ENCODE measurements at places on chromosomes 1 and 21. TPM values are rescaled to one million over a fixed set of nuclear protein-coding genes. Genes with fewer than 3 reads are reported as not detected.

DAB1 gene
- total RNA-seq, result not detected

SCAF4 gene
- 101 TPM for total RNA-seq

HCRTR1 gene
- total RNA-seq, result not detected

MFAP2 gene
- not detected for total RNA-seq

RGS8 gene
- total RNA-seq, result not detected

LPAR3 gene
- total RNA-seq, result not detected

AVPR1B gene
- not detected for total RNA-seq

TDRD5 gene
- not detected for total RNA-seq

AJAP1 gene
- total RNA-seq, result not detected

DNA sequence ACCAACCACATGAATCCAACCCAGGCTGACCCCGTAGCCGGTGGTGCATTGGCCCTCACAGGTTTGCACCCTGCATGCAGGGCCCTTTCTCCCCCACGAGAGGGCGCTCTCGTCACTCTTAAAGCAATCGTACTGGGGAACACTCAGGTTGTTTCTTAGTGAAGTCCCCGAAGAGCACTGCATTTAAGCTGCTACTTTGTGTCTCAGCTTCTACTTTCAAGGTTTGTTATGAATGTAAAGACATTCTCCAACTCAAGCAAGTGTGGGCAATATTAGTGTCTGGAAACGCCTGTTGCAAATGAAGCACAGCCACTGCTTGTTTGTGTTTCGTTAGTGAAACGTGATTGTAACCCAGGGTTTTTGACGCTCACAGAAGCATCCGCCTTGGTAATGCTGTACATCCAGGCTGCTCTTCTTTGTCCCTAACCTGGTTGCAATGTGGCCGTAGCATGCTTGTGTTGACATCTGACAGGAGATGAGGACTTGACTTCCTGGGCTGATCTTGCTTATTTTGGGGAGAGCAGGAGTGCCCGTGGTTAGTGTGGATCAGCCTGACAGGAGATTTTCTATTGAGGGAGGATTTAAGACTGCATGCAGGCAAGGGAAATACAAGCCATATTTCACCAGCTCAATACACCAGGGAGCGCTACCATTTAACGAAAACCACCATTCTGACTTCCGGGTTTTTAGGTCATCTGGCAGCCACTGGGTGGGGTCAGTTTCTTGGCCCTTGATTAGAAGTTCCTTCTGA lies 79.8 kb downstream of the ST6GALNAC3 start:
- peak; percentile 85 for DNase-seq

DNA sequence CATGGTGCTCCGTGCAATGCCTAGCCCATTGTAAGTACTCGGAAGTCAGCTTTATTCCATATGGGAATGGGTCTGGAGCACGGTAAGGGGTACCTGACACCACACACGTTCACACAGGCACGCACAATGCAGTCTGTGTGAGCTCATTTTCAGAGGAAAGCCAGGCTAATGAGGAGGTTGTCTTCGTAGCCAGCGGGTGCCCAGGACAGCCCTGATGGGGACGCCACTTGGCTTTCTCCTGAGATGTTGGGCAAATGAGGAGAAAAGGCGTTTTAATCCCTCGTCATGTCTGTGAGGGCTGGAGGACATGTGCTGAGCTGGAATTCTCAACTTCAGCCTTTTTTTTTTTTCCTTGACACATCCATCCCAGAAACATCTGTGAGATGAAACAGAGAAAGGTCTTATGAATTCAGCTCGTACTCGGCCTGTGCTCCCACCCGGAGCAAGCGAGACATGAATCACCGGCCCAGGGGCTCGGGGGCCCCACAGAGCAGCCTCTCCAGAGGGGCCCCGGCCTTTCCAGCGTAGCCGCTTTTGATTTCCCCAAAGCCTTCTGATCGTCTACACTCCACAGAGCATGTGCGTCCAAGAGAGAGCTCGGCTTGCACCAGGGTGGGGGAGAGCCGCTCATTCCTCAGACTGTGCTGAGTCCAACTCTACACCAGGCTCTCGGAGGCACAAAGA lies 125.1 kb downstream of the EPHB2 start:
- DNase-seq, result no peak

- no peak for DNase-seq
Measured at GRCh38 chr1:75710832-75711231, 13.7 kb upstream of the ACADM start.

DNA sequence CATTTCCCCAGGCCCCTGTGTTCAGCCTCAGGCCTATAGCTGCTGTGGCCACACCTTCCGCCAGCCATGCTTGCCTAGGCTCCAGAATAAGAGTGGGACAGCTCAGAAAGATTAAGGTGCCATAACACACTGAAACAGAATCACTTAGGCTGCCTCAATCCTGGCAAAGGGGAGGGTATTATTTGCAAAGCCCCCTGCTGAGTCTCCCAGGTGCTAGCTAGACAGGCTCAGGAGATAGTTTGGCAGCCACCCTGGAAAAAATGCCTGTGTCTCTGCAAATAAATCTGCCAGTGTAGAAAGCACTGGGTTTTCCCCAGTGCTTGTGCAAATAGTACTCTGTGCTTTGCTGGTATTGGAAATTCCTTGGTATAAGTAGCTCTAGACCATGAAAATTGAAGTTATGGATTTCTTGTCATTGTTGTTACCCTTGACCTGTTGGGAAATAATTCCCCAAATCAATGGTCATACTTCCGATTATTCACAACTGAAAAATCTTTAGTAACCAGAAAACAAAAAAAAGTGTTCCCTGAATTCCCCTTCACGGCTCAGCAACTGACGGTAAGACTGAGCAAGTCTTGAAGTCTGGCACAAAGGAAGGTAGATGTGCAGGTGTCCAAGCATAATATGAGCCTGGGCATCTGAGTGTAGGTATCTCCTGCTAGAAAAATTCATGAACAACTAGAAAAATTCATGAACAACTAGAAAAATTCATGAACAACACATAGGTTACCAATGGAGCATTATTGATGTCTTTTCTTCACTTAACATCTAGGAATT lies 56.9 kb downstream of the PROX1 start:
- DNase-seq, result no peak

- DNase-seq, result no peak
Measured at GRCh38 chr1:230761443-230762167, 14.4 kb downstream of the CAPN9 start.

GRCh38 chr1:43067977-43068751 lies 103.9 kb downstream of the EBNA1BP2 start:
- peak; percentile 39 for DNase-seq

GRCh38 chr1:182643699-182644098 lies 39.5 kb upstream of the RGS16 start:
- no peak for DNase-seq

- DNase-seq, result no peak
Measured at GRCh38 chr1:64757213-64757612, 12.3 kb downstream of the RAVER2 start.

DNA sequence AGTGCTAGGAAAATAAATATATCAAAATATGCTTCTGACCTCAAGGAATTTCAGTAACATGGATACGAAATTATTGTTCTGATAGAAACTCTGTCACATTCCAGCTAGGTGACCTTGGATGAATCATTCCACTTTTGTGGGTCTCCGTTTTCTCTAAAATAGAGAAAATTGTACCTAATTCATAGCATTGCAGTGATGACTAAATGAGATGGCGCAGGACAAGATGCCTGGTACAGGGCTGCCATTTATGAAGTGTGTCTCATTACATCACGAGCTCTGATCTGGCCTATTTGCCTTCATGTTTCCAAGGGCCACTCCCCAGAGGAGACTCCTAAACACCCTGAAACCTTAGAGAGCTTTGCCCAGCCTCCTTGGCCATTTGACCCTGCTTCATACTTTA lies 480.0 kb upstream of the USP24 start:
- DNase-seq, result no peak

- no peak for DNase-seq
Measured at GRCh38 chr1:32406629-32407111, 12.4 kb upstream of the BSDC1 start.

- DNase-seq, result no peak
Measured at GRCh38 chr1:175005085-175005783, 5.5 kb downstream of the CACYBP start.

DNA sequence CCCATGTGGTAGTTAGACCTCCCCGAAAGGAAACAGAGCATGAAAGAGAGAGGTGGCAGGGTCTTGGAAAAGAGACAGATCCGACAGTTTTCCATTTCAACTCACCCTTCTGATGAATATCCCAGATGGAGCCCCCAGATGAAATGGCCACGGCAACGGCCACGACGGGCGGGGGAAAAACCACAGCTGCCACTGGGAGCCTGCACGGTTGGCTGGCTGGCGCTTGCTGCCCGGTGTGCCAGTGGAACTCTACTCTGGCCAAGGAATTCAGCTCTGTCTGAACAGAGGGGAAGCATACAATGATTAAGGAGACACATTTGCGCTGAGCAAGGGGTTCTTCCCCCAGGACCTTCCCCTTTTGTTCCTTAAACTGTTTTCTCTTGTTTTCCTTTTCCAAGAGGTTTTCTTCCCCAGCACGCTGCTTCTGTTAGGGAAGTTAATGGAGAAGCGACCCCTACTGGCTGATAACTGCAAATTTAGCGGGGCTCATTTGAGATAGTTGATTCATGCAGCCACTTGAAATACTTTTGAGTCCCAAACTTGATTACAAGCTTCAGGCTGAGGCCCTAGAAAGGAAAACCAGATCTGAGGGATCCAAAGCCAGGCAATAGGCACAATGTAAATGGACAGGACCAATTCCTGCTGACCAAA lies 1122.5 kb downstream of the NCAM2 start:
- DNase-seq, result no peak

DNA sequence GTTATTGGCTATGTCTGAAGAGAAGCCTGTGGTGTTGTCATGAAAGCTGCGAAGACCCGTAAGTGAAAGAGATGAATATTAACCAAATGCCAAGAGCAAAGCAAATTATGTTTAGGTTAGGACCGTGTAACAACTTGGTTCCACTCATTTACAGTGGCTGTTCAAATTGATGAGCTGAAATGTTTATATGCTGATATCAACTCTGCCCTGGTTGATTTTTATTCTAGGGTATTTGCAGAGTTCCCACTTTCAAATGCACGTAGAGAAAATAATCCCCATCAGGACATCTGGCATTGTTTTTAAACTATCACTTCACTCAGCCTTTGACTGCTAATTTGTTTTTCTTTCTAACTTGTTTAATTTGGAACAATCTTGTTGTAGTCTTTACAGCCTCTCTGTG lies 581.6 kb upstream of the ADAMTS5 start:
- no peak for DNase-seq

DNA sequence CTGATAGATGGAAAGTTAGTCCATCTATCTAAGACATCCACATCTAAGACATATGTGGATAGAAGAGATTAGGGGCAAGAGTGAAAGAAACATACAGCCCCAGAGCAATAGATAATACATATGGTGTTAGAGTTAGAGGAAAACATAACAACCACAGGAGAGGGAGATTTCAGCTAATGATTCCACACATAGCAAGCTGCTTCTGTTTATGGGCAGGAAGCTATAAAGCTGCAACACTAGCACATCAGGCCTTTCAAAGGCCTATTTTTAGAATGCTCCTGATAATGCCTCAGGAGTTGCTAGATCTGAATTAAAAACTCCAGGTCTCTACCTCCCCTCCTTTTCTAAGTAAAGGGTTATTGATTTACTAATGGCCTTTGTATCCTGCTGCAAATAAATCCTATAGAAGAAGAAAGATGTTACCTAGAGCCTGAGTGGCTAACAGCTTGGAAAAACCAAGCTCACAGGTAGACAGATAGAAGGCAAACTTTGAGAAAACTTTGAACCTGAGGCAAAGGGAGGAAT lies 36.1 kb downstream of the BRINP2 start:
- DNase-seq, result no peak

GRCh38 chr1:109912873-109913272 lies 2.2 kb downstream of the CSF1 start:
- no peak for DNase-seq

- no peak for DNase-seq
Measured at GRCh38 chr1:20538760-20539551, 13.4 kb upstream of the FAM43B start.

- no peak for DNase-seq
Measured at GRCh38 chr1:200699871-200700270, 30.2 kb upstream of the DDX59 start.

- no peak for DNase-seq
Measured at GRCh38 chr1:183227422-183228346, 41.6 kb downstream of the LAMC2 start.

- DNase-seq, result no peak
Measured at GRCh38 chr1:230939806-230940489, 38.7 kb downstream of the TTC13 start.

DNA sequence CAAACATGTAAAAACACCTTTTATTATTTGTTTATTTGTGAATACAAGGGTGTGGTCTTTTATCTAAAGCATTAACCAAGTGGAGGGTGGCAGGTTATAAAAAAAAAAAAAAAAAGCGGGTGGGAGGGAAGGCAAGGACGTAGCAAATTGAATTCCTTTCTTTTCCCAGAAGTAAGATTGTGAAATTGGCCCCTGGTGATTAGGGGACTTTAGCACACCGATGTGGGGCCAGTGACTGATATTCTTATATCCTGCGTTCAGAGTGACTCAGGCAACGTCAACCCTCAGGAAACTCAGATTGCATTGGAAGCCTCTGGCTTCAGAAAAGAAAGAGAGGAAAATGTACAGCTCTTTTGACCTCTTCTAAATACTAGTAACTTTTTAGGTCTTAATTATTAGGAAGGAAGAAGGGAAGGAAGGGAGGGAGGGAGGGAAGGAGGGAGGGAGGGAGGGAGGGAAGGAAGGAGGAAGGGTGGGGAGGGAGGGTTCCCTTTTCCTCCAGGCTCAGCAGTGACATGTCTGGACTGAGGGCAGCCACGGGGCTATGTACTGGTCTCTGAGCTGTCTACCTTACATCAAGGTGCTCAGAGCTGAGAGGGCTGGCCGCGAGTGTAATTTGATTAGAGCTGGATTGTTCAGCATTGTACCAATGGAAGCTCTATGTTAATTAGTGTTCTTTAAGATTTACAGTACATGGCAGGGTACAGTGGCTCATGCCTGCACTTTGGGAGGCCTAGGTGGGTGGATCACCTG lies 30.2 kb downstream of the EVA1C start:
- no peak for DNase-seq

- DNase-seq, result no peak
Measured at GRCh38 chr1:192067360-192067759, 90.9 kb upstream of the RGS18 start.

DNA sequence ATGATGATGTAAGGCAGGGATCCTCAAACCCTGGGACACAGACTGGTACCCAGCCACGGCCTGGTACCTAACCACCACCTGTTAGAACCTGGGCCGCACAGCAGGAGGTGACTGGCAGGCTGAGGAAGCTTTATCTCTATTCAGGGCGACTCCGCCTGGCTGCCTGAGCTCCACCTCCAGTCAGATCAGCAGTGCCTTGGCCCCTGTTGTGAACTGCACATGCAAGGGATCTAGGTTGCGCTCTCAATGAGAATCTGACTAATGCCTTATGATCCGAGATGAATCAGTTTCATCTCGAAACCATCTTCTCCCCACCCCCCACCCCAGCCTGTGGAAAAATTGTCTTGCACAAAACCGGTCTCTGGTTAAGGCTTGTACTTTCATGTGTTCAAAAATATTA lies 4.2 kb downstream of the RNPC3 start:
- DNase-seq, result peak; percentile 20

- DNase-seq, result no peak
Measured at GRCh38 chr1:191279266-191279800, 801.7 kb upstream of the BRINP3 start.

- DNase-seq, result no peak
Measured at GRCh38 chr1:163928069-163928468, 606.3 kb downstream of the NUF2 start.

- DNase-seq, result no peak
Measured at GRCh38 chr1:35555601-35556477, 1.4 kb downstream of the KIAA0319L start.

All from natural killer cell (primary cell).